ENCODE measurements at places on chromosomes 2 and 18. TPM values are rescaled to one million over a fixed set of nuclear protein-coding genes. Genes with fewer than 3 reads are reported as not detected.

- H3K36me3 ChIP-seq: no peaks in the 10 kb centered on the region
- H3K27me3 ChIP-seq: no peaks in the 10 kb centered on the region
- no peaks in the 10 kb centered on the region for H3K4me1 ChIP-seq
- no peak overlapping the region for H3K27ac ChIP-seq
- H3K4me3 ChIP-seq: no peak overlapping the region
- DNase-seq: no peak
These were observed 156.2 kb upstream of the NABP1 start for GRCh38 chr2:191521608-191522208.

DNA sequence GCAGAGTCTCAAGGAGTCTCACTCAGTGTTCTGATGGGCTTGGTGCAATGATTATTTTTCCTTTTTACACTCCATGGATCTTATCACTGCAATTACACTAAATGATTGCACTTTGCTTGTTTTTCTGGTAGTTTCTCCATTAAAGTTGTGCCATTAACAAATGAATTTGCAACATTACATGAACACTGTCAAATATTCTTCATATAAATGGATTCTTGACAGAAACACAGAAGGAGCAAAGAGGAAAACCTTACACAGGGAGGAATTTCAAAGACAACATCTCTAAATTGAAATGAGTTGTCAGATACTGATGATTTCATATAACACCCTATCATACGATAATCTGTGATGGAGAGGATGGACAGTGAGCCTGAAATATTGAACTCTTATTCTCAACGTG, 65.4 kb upstream of the CHST9 start:
- no peaks in the 10 kb centered on the region for H3K36me3 ChIP-seq
- no peak overlapping the region for H3K27ac ChIP-seq
- H3K4me3 ChIP-seq: no peak overlapping the region

DNA sequence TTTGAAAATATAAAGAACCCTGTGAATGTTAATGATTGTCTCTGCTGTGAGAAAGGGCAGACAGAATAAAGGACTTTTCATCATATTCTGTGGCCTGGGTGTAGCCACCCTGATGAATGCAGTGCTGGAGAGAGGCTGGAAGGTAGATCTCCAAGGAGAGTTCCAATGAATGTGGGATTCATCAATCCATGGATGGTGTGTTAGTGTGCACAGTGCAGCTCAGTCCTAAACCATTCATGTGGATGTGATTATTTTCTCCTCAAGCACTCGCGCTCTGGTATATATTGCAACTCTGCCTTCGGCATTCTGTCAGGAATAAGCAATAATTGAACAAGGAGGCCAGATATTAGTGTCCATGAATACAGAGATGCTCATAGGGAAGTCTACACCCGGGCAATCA, 47.1 kb downstream of the LRRTM1 start:
- H3K27ac ChIP-seq: no peak overlapping the region
- no peaks in the 10 kb centered on the region for H3K36me3 ChIP-seq
- no peaks in the 10 kb centered on the region for H3K4me1 ChIP-seq

DNA sequence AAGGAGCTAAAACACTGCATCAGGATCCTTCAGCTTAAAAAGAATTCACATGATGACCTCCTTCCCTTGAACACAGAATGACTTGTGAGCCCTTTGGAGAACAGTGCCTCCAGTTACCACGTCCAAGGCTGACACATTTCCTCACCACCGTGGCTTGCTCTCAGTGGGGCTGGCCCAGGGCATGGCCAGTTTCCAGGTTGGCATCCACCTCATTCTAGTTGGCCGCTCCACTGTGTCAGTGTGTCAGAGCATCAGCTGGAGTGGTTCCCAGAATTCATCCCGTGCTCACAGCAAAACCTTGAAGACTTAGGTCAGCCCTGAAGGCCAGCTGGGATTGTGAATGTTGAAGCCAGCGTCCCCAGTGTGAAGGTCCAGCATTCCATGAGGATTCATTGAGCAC, 158.5 kb downstream of the INSIG2 start:
- no peak for DNase-seq
- no peaks in the 10 kb centered on the region for H3K27me3 ChIP-seq
- H3K27ac ChIP-seq: no peak overlapping the region
- H3K4me3 ChIP-seq: no peak overlapping the region
- H3K4me1 ChIP-seq: no peaks in the 10 kb centered on the region

GRCh38 chr2:121469356-121469755, 61.3 kb upstream of the RNU4ATAC start:
- H3K4me3 ChIP-seq: no peak overlapping the region
- H3K4me1 ChIP-seq: peaks cover 3% of the 10 kb centered on the region
- H3K27me3 ChIP-seq: no peaks in the 10 kb centered on the region
- DNase-seq: peak; percentile 21

GRCh38 chr18:2662990-2663389, 7.5 kb downstream of the SMCHD1 start:
- no peak overlapping the region for H3K27ac ChIP-seq
- no peaks in the 10 kb centered on the region for H3K27me3 ChIP-seq
- no peak overlapping the region for H3K4me3 ChIP-seq
- no peaks in the 10 kb centered on the region for H3K36me3 ChIP-seq

DNA sequence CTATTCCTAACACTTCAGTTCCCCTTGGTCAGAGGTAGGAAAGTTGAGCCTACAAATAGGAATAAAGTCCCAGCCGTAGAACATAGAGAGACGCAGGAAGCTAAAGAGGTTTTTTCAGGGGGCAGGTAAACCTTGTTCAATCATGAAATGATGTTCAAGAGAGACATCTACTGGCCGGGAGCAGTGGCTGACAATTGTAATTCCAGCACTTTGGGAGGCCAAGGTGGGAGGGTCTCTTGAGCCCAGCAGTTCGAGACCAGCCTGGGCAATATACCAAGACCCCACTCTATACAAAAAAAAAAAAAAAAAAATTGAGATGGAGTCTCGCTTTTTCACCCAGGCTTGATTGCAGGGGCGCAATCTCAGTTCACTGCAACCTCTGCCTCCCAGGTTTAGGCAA, 66.7 kb upstream of the DNAJC10 start:
- H3K4me1 ChIP-seq: no peaks in the 10 kb centered on the region
- H3K27ac ChIP-seq: no peak overlapping the region
- peak; percentile 56 for DNase-seq
- H3K36me3 ChIP-seq: no peaks in the 10 kb centered on the region
- H3K4me3 ChIP-seq: no peak overlapping the region

The CYS1 gene
- total RNA-seq: 2.9 TPM

DNA sequence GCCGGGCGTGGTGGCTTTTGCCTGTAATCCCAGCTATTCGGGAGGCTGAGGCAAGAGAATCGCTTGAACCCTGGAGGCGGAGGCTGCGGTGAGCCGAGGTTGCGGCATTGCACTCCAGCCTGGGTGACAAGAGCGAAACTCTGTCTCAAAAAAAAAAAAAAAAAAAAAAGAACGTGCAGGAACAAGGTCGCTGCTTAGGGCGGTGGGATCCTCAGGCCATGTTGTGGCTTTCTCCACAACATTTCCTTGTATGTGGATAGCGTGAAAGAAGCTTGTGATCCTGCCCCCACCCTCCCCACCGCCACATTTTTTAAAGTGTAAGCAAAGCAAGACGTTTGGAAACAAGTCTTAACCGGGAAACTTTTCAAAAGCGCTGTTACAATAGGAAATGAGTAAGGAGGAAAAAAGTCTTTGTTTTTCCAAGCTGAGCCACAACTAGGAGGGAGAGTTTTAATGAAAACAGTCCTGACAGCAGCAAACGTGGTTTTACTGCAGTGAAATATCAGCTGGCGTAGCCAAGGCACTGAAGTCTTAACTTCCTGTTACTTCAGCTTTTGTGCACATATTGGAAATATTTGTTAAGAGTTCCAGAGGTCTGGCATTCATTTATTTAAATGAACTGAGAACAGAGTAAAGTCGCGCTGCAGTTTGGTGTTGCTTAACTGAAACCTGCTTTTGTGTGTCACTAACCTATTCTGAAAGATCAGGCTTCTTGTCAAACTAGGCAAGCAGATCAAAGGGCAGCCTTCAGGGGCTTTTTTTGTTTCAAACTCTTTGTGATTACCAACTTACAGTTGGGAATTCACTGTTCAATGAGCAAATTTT, 3.8 kb downstream of the TGIF1 start:
- H3K36me3 ChIP-seq: no peaks in the 10 kb centered on the region
- DNase-seq: peak; percentile 74
- peaks cover 22% of the 10 kb centered on the region for H3K4me1 ChIP-seq
- H3K27ac ChIP-seq: peak overlapping the region; percentile 99
- peak overlapping the region; percentile 84 for H3K4me3 ChIP-seq

The CHRNG gene
- not detected for total RNA-seq

The SPAG16 gene
- 55.7 TPM for total RNA-seq

DNA sequence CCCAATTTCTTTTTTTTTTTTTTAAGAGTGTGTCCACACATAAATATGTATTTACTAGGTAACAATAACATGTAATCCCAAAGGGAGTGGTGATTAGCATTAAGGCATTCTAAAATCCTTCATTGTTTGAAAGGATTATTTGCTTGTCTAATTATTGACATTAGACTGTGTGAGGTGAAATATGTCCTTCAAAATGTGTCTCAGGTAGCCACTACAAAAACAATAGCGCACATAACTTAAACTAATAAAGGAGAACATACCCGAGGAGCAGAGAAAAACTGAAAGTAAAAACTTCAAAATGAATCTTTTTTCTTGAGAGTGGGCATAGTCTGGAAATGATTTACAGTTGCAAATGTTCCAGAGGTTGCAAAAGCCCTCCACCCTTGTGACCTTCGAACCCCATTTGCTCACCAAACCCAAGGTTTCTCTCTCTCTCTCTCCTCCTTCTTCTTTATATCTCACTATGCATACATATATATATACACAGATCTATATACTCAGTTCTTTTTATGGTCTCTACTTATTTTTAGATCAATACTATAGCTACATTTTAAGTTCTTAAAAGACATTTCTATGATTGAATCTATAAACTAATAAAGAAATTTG, 24.4 kb upstream of the FRZB start:
- peaks cover 14% of the 10 kb centered on the region for H3K4me1 ChIP-seq
- DNase-seq: no peak
- no peaks in the 10 kb centered on the region for H3K36me3 ChIP-seq

DNA sequence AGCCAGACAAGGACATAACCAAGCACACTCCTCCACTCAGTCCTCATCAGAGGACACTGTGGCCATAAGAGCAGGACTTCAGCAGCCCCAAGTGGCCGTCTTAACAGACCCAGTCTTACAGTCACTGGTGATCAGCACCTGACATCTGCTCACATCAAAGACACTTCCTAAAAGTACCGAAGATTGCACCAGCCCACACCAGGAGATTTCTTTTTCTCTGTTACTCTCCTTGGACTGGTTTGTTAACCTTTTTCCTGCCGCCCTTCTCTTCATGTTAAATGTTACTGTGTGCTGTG, 44.1 kb downstream of the MRPS5 start:
- peak; percentile 2 for DNase-seq
- H3K4me1 ChIP-seq: no peaks in the 10 kb centered on the region
- no peak overlapping the region for H3K27ac ChIP-seq

The MOCOS gene
- total RNA-seq: 8.6 TPM

- no peaks in the 10 kb centered on the region for H3K36me3 ChIP-seq
- DNase-seq: no peak
- peaks cover 16% of the 10 kb centered on the region for H3K4me1 ChIP-seq
- H3K27me3 ChIP-seq: no peaks in the 10 kb centered on the region
These were observed 42.3 kb downstream of the GATA6 start for GRCh38 chr18:22211657-22212056.

The SLC19A3 gene
- total RNA-seq: 21.8 TPM

GRCh38 chr2:200102971-200103370, 147.6 kb downstream of the MAIP1 start:
- H3K4me1 ChIP-seq: no peaks in the 10 kb centered on the region
- no peaks in the 10 kb centered on the region for H3K27me3 ChIP-seq
- no peaks in the 10 kb centered on the region for H3K36me3 ChIP-seq

The SDC1 gene
- 108 TPM for total RNA-seq

DNA sequence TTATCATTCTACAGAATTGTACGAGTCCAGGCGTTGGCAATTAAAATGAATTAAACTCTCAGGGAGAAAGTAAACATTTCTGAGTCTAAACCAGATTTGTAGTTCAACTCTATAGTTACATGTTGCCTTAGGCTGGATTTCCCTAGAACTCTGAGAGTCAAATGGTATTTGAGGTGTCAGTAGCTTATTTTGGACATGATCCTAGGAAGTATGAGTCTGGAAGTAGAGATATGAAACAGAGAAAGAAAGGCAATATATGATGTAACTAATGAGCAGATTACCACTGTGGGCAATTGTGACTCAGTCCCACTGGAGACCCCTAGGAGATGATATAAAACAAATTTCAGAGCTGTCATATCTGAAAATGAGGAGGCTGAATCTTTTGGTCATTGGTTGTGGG, 199.1 kb upstream of the UBE2E3 start:
- H3K4me1 ChIP-seq: no peaks in the 10 kb centered on the region
- H3K27ac ChIP-seq: no peak overlapping the region
- no peak overlapping the region for H3K4me3 ChIP-seq
- H3K27me3 ChIP-seq: no peaks in the 10 kb centered on the region
- DNase-seq: no peak

GRCh38 chr2:231177156-231178025, 21.0 kb upstream of the ARMC9 start:
- H3K36me3 ChIP-seq: no peaks in the 10 kb centered on the region
- no peak overlapping the region for H3K4me3 ChIP-seq

DNA sequence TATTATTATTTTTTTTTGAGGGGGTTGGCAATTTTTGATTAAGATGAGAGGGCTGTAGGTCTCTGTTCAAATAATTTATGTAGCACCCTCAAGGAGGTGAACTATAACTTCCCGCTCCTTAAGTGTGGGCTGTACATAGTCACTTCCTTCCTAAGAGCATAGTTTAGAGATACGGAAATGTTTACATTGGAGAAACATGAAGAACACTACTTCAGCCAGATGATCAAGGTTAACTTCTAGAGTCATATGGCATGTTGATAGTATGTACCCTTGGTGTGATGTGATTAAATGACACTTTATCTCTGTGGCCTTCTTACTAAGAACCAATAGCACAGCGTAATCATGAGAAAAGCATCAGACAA, 93.7 kb downstream of the MIB1 start:
- no peak overlapping the region for H3K27ac ChIP-seq
- H3K4me3 ChIP-seq: no peak overlapping the region
- no peak for DNase-seq
- H3K36me3 ChIP-seq: no peaks in the 10 kb centered on the region
- no peaks in the 10 kb centered on the region for H3K27me3 ChIP-seq

GRCh38 chr2:212832211-212833195, 293.9 kb upstream of the ERBB4 start:
- no peaks in the 10 kb centered on the region for H3K36me3 ChIP-seq
- H3K4me1 ChIP-seq: no peaks in the 10 kb centered on the region
- H3K4me3 ChIP-seq: no peak overlapping the region

DNA sequence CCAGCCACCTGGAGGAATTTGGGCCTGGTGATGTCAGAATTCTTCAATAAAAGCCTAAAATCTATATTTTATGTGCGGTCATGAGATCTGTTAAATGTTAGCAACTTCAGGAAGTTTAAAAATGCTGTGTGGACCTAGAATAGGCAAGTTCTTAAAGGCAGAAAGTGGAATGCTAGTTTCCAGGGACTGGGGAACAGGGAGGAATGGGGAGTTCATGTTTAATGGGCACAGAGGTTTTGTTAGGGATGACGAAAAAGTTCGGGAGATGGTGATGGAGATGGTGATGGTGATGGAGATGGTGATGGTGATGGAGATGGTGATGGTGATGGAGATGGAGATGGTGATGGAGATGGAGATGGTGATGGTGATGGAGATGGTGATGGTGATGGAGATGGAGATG, 9.2 kb downstream of the TYMS start:
- no peak for DNase-seq
- H3K4me3 ChIP-seq: no peak overlapping the region
- H3K36me3 ChIP-seq: peaks cover 2% of the 10 kb centered on the region
- H3K27ac ChIP-seq: no peak overlapping the region

Data from hepatocyte (in vitro differentiated cells).